Stimulated activated CD4-positive, alpha-beta T cell treated with anti-CD3 and anti-CD28 coated beads, TNF-alpha, amount 100 ng/mL, for 24 hours (primary cell): ENCODE measurements at places on chromosomes 16 and 17.
A peak's percentile ranks its signal among the peaks of the same experiment; 100 is the strongest.

- no peak for DNase-seq
Observed at GRCh38 chr16:11235703-11235991, 20.4 kb downstream of the SOCS1 start.

DNA sequence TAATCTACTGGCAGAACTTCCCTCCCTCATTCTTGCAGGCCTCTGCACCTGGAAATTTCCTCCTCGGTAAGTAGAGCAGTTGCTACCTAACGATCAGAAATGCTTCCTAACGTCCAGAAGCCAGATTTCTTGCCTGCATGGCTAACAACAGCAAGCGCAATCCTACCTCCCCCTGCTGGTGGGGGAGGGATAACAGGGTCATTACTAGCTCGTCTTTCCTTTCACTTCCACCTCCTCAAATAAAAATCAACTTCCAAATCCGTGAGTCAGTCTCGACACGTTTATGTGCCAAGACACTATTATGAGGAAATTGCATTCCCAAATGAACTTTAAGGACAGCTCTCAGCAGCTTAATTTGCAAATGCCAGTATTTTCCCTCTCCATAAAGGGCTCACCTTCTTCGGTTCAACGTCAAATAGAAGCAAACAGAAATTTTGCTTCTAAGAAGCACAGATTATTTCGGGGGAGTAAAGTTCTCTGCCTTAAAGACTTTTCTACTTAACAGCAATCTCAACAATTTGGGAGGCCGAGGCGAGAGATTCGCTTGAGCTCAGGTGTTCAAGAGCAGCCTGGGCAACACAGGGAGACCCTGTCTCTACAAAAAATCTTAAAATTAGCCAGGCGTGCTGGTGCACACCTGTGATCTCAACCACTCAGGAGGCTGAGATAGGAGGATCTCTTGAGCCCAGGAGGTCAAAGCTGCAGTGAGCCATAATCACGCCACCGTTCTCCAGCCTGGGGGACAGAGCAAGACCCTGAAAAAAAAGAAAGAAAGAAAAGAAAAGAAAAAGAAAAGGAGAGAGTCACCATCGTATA, 188.6 kb upstream of the PSMD7 start:
- peak; percentile 3 for DNase-seq

- DNase-seq, result no peak
Observed at GRCh38 chr16:10250137-10250828, 68.1 kb upstream of the GRIN2A start.

GRCh38 chr16:9429646-9430330, 338.3 kb downstream of the HAPSTR1 start:
- DNase-seq, result no peak

DNA sequence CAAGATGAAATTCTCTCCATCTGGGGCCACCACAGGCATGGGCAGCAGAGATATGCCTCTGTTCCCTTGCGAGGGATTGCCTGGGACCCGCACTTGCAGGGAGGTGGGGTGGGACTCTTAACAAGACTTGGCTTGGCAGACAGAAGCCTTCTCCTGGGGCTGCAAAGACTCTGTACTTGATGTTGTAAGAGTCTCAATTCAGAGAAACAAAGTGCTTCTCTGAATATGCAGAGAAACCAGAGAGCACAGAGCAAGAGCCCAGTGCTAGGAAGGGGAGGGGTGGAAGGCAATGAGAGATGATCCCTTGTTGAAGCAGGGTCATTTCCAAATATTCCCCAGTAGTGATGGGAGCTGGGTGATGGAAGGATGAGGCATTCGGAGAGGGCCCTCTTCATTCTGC, 2.2 kb downstream of the MMP28 start:
- no peak for DNase-seq

DNA sequence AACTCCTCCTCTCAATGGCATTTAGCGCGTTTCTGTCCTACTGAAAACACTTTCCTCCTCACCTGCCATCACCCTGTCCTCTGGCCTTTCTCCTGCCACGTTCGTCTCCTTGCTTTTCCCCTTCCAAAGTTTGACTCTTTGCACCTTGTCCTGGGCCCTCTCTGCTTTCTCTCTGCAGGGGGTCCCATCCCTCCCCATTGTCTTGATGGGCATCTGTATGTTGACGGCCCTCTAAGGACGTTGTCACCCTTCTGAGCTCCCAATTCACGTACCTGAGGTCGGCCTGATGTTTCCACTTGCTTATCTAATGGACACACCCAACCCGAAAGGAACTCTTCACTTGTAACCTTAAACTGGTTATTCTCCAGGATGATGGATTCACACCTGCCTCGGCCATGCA, 170.4 kb downstream of the WSCD1 start:
- no peak for DNase-seq

DNA sequence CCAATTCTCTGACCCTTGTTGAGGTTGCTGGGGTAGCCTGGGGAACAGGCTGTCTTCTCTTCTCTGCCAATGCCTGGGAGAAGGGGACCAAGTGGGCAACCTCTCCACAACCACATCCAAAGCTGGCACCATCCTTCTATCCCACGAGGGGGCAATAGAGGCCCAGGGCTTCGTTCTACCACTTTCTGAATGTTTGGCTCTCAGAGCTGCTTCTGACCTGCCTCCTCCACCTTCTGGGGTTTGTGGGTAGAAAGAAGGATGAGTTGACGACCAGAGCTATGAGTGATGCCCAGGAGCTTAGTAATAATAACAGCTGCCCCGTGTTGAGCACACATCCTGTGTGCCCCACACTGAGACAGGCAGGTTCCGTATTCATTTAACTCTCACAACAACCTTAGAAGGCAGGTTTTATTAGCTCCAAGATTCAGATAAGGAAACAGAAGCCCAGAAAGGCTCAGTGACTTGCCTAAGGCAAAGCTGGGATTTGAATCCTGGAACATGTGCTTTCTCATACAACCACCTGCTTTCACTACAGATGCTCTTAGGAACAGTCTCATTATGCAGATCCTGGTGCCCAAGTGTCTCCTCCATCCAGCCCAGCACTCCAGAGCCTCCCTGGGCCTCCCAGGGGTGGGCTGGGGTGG, 11.1 kb downstream of the TSPOAP1 start:
- DNase-seq, result peak; percentile 55

DNA sequence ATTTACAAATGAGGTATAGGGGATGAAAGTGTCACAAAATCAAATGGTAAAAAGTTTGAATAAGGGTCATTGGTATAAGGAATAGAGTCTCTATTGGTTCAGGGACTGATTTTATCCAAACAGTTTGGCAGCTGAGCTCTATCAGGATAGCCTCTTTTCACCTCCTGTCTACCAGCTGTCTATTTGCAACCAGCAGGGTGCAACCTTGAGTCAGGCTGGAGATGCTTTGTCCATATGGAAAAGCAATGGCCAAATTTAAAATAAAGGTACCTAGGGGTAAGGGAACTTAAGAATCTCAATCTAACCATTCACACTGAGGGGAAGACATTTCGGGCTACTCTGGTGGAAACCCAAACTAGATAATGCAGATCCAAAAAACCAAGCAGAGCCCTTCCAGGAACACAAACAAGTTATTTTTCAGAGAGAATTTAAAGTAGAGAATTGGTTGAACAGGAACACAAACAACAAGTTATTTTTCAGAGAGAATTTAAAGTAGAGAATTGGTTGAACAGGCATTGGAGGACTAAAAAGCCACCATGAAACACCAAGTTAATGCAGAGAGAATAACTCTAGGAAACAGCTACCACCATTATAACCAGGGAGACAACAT, 12.6 kb upstream of the CA10 start:
- DNase-seq, result no peak

- peak; percentile 77 for DNase-seq
Observed at GRCh38 chr16:11354733-11355574, 9.7 kb downstream of the RMI2 start.

DNA sequence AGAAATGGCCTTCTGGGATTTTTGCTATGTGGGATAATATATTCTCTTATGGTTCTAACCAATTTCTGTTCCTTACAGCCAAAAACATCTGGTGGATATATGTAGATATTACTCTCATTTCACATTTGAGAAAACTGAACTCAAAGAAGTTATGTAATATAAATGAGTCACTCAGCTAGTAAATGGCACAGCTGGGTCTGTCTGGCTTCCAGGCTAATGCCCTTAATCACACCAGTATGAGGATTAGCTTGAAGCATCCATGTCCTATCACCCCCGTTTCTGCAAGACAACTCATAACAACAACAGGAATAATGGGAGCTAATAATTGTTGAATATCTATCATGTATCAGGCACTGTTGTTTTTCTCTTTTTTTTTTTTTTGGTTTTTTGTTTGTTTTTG, 34.4 kb upstream of the USP7 start:
- no peak for DNase-seq

GRCh38 chr17:19374136-19374535, 4.2 kb upstream of the MAPK7 start:
- no peak for DNase-seq

DNA sequence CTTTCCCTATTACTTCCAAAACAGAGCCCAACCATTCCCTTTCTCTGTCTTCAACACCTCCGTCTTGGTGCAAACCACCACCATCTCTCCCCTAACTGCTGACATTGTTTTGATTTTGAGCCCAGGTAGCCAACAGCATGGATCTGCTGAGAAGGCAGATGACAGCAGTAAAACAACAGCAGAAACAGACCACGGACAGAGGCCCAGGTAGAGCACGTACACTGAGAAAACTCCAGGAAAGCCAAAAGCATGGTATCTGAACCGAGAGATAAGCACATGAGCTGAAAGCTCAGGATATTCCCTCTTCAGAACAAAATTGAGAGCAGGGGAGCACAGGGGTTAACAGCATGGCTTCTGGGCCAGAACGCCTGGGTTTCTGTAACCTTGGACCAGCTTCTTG, 18.9 kb upstream of the MAP3K14 start:
- DNase-seq, result no peak
